ENCODE measurements at places on chromosomes 5 and 9.
A peak's percentile ranks its signal among the peaks of the same experiment; 100 is the strongest.

DNA sequence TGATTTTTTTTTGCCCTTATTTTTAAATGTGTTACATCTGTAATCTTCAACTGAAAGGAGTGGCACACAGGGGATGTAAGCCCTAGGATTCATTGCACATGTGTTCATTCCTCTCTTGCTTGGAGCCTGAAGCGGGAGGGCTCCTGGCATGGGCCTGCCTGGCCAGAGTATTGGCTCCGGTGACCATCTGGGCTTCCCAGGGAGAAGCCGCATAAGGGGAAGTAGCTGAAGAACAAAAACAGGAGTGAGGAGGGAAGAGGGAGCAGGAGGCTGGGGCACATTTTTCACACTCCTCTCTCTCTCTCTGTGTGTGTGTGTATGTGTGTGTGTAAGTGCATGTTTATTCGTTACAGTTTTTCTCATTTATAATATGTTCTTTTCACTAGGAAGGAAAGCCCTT is 269.9 kb downstream of the PRR16 start:
- no peak for DNase-seq

DNA sequence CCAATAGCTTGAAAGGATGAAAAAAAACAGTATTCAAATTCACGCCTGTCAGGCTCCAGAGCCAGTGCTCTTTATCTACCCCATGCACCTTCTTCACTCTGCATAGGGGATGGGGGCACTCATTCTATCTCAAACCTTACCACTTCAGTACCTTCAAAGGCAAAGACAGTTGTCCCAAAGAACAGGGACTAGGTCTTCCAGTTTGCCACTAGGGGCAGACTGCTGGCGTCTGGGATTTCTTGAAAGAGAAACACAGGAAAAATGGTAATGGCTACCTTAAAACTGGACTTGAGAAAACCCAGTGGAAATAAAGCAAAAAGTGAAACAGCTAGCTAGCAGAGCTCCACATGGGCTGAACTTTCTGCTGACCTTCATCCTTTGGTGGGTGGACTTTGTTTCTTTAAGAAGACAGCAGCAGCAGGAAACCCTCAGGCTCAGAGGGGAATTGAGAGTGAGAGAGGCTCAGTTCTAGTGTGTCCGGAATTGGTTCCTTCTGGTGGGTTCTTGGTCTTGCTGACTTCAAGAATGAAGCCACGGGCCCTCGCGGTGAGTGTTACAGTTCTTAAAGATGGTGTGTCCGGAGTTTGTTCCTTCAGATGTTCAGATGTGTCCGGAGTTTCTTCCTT is 41.0 kb upstream of the SLC36A1 start:
- DNase-seq: no peak

GRCh38 chr5:180519098-180519497 is 24.9 kb downstream of the CNOT6 start:
- DNase-seq: no peak

GRCh38 chr5:179142434-179143198 is 82.4 kb downstream of the ZNF354C start:
- DNase-seq: no peak

GRCh38 chr5:16090270-16090669 is 89.3 kb downstream of the MARCHF11 start:
- DNase-seq: no peak

GRCh38 chr9:83280268-83280667 is 217.3 kb upstream of the RASEF start:
- DNase-seq: no peak

DNA sequence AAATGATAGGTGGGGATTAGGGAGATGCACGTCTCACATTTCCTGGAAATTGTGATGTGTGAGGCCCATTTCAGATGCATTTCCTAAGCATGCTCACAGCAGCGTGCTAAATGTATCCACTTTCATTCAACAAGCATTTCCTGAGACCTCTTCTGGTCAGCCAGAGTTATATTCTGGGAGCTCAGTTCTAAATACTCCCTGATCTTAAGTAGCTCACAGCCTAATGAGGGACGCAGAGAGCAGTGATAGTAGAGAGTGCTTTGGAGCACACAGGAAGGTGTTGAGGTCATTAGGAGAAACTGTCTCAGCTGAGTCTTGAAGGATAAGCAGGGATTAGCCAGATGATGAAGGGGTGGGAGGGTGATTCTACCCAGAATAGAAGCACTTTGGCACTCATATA is 46.2 kb upstream of the FSD1L start:
- no peak for DNase-seq

- no peak for DNase-seq
Observed at GRCh38 chr5:6752782-6753181, 39.5 kb downstream of the TENT4A start.

DNA sequence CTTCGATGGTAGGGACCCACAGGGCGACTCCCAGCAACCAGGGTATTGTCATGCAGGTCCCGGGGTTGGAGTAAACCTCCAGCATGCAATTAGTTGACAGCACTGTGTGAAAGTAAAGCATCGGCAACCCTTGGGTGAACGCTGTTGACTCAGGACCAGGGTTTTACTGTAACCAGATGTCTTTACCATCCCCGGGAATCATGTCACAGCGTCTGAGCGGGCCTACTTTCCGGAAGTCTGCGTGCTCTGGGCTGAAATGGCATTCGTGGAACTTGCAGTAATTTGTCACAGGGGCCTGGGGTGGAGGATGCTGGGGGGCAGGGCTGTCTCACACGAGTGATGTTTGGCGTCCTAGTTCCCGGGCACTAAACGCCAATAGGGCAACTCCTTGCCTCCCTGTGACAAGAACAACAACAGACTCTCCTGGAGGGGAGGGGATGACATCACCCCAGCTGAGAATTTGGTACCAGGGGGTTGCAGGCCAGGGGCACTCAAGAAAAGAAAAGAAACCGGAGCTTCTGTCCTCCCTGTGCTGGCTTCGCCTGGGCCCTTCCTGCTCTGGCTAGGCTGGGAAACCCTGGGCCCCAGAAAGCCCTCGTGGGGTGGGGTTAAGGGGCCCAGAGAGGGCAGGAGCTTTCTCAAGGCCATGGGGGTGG is 10.1 kb upstream of the UBAC1 start:
- DNase-seq: no peak

- no peak for DNase-seq
Observed at GRCh38 chr5:93151896-93152295, 429.1 kb downstream of the NR2F1-AS1 start.

DNA sequence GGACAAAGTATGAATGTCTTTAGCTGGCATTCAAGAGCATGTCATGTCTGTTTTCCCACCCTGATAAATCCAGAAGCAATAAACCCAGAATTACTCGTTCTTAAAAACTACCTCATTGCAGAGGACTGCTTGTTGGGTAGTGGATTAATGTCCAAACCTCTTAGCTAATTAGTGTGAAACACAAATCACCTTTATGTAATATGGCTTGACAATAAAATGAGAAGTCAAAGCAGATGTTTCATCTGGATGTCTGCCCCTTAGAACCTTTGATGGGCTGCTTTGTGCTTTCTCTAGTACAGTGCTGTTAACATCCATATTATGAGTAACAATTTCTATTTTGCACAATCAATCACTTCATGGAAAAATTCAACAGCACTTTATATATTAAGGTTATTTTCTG is 149.1 kb upstream of the TUT7 start:
- no peak for DNase-seq

DNA sequence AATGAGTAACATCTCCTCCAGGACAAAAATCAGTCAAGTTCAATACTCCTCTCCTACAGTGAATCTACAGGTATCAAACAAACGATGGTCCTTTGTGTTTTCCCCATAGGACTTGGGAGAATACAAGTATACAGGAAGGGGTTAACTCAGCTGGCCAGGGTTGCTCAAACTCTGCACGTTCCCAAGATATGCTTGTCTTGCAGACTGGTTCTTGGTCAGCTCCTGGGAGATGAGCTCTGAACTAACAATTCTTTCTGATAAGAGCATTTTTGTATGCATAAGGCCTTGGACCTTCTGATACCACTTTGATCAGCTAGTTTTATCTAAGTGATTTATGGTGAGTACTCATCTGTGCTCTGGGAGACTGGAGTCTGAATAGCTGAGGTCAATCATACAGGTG is 42.1 kb downstream of the LOX start:
- DNase-seq: no peak

GRCh38 chr5:132530946-132531345 is 12.4 kb downstream of the IL5 start:
- no peak for DNase-seq

GRCh38 chr5:17379100-17379951 is 118.7 kb upstream of the TAF11L2 start:
- no peak for DNase-seq

DNA sequence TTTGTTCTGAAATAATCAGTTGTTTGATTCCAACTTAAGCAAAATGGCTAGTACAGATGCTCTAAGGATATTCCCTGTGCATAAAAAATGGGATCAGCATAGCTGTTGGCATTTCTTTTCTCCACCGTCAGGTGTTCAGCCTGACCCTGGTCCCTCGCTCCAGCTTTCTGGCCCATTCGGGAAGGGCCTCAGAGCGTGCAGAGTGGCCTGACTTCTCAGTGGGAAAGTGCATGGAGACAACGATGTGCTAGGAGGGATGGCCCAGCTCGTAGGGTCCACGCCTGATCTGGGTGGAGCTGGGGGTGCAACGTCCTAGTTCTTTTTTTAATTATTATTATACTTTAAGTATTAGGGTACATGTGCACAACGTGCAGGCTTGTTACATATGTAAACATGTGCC is 319.1 kb upstream of the IRX4 start:
- DNase-seq: peak; percentile 16

DNA sequence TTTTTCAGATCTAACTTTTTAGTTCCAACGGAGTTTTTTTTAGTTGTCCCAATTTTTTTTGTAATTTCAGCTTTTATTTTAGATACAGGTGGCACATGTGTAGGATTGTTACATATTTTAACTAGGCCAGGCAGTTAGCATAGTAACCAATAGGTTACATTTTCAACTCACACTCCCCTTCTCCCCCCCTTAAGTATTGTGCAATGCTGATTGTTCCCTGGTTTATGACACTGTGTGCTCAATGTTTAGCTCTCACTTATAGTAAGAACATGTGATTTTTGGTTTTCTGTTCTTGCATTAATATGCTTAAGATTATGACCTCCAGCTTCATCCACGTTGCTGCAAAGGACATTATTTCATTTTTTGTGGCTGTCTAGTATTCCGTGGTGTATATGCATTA is 503.2 kb downstream of the CDH9 start:
- DNase-seq: no peak

GRCh38 chr9:33988219-33988890 is 60.3 kb downstream of the UBAP2 start:
- no peak for DNase-seq

DNA sequence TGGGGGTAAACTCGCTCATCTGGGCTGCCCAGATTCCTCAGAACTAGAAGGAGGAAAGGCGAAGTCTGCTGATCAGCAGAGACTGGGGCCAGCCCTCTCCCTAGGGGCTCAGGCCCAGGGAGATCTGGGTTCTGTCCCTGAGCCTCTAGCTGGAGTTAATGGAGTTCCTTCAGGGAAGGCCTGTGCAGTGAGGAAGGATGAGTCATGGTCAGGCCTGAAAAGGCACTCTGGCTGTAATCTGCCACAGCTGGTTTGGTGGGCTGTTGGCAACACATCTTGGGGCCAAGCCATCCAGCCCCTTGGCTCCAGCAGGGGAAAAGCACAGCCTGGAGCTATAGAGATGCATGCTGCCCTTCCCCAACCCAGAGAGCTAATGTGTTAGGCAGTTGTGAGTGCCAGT is 459.6 kb downstream of the PRELID2 start:
- no peak for DNase-seq

- no peak for DNase-seq
Observed at GRCh38 chr9:136006169-136006568, 45.0 kb upstream of the UBAC1 start.

GRCh38 chr9:6777213-6777902 is 19.6 kb downstream of the KDM4C start:
- DNase-seq: no peak

DNA sequence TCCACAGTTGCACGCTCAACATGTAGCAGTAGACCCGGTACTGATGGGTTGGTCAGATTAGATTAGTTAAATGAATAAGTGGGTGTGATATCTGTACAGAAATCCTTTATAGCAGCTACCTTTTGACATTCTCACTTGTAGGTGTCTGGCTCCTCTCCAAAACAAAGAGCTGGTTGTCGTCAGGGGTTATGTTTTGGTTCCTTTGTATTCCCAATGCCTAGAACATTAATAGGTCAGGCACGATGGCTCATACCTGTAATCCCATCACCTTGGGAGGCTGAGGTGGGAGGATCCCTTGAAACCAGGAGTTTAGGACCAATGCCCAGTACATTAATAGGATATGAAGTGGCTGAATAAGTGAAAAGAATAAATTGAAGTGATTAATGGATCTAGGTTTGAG is 182.1 kb downstream of the SNCAIP start:
- DNase-seq: no peak

- no peak for DNase-seq
Observed at GRCh38 chr9:69207503-69207902, 33.4 kb downstream of the TJP2 start.

GRCh38 chr9:34650816-34651215 is 1.2 kb upstream of the IL11RA start:
- DNase-seq: peak; percentile 84

DNA sequence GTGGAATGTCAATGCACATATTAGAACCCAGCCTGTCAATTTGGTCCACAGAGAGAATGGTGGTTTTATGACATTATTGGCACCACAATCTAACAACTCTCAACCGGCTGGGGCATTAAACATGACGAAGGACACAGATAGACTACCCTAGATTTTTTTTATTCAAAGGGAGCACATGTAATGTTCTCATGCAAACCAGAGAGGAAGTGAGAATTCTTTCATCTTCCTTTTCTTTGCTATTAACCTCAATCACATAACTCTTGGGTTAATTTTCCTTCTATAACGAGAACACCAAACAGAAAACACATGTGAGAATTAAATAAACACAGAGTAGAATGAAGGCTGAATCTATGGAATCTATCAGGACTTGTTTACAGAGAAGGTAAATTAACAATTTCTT is 94.9 kb upstream of the TNC start:
- DNase-seq: no peak

DNA sequence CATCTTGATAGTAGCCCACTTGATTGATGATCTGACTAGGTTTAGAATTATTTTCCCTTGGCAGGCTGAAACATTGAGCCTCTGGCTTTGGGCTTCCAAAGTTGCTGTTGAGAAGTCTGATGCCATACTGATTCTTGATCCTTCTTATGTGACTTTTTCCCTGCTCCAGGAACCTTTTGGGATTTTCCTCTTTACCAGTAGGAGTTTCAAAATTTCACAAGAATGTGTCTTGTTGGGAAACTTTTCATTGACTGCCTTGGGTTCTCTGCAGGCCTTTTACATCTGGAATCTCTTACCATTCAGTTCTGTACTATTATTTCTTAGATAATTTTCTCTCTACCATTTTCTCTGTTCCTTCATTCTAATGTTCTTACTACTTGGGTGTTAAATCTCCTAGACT is 20.0 kb downstream of the STC2 start:
- no peak for DNase-seq

GRCh38 chr5:55518831-55519390 is 15.9 kb downstream of the PLPP1 start:
- DNase-seq: no peak

GRCh38 chr5:51685419-51685818 is 302.2 kb downstream of the ISL1 start:
- no peak for DNase-seq

GRCh38 chr9:33117796-33118195 is 41.3 kb upstream of the SMU1 start:
- no peak for DNase-seq
